ENCODE measurements at places on chromosomes 3 and 15.

DNA sequence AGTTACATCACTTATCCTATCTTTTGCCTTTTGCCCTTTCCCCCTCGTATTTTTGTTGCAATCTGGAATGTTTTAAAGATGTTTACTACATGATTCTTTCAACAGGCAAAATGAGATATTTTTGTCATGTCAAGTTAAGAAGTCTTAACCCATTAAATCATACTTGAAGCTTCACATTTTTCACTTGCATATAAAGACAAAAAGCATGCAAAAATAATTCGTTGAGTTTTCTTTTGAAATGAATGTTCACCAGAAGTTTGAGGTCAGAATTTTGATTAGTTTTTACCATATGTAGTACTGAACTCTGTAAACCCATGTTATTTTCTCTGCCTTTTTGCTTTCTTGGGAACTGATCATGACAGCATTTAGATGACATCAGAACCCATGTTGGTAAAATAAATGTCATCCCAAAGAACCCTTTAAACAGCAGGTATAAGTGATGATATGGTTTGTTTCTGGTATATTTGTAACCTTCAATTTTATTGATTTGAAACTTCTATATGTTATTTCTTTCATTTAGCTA, 188.5 kb downstream of the GHSR start:
- no peak for DNase-seq

DNA sequence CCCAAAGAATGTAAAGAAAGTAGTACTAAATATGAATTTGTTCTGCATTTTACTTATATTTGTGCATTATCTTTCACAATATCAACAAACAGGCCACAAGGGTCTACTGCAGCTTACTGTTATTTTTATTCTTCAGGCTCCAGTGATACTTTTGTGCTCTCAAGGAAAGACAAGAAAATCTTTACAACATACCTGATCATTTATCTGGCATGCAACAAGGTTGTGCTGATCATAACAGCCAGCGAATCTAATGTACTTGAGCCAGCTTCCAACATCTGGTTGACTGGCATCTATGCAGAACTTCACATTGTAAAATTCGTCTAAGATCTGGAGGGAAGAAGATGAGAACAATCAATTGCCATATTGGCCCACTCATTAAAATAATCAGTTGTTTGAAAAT, 520.0 kb downstream of the MECOM start:
- no peak for DNase-seq

DNA sequence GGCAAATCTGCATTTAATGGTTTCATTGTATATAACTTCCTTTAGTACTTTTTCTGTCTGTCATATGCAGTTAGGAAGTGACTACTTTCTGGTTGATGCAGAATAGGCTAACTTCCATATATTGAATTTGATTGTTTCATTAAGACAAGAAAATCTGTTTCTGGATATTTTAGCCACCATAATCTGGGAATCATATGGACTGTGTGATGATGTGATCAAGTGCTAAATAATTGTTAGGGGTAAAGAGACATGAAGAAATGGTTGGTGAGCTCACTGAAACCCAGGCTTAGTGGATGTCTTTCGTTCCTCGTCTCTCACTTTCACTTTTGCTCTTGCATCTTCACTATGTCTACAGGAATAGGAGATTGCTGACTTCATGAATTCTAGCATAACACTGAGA, 3.5 kb upstream of the MNS1 start:
- peak; percentile 9 for DNase-seq

DNA sequence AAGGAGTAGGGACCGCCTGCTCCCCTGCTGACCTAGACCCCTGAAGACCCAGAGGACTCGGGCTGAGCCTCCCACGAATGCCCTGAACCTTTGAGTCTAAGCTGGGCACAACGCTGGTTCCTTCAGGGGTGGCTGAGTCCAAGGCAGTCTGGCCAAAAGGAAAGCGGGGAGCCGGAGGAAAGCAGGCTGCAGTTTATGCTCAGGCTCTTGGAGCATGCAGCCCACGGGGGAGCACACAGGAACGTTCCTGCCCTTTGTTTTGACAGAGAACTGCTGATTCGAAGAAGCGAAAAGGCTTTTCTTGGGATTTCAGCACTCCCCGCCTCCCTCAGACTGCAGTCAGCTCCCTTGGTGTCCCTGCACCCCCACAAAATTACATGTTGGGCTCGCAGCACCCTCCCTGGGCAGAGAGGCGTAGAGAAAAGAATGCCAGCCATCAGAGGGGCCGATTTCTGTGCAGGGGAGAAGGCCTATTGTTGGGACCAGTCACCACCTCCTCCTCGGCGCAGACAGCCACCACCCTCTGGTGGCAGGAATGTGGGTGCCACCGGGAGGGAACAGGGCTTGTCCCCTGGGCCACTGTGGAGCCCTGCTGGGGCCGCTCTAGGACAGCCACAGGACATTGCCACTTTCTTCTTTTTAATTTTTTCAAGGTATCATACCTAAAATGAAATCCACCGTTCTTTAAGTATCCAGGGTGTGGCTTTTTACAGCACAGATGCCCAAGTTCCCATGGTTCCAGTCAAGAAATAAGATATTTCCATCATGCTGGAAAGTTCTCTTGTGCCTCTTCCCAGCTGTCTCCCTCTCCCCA, 72.2 kb downstream of the SMAD6 start:
- DNase-seq = peak; percentile 61

GRCh38 chr15:26729581-26729980, 43.3 kb downstream of the GABRB3 start:
- no peak for DNase-seq

DNA sequence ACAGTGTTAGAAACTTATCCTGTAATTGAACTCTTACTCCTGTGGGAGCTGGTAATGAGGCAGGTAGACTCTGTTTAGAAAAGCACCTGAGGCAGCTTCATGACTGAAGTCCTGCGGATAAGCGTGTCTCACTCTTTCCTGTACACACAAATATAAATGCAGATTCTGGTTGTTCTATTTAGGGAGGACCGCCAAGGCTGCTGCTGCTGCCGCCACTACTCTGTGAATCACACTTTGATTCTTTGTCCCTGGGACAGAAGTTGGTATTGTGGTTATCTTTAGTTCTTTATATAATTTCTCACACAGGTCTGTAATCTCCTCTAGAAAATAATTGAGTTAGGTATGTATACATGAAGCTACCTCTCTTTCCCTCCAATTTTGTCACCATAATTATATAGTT, 3.6 kb downstream of the LSAMP start:
- no peak for DNase-seq

GRCh38 chr3:37032961-37033360, 39.6 kb downstream of the MLH1 start:
- DNase-seq = no peak

DNA sequence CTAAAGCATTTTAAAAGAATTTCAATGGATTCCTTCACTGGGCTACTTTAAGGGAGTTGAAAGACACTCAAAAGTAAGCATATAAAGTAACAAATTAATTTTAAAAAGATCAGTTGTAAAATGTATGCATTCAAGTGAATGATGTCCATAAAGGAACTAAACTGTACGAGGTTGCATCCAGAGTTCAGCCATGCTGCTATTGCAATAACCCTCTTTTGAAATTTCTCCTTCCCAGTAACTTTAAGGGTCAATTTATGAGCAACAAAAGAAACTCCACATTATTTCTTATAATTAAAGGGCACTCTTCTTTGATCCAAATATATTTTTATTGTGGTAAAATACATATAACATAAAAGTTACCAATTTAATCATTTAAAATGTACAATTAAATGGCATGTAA, 22.9 kb downstream of the BTLA start:
- no peak for DNase-seq

DNA sequence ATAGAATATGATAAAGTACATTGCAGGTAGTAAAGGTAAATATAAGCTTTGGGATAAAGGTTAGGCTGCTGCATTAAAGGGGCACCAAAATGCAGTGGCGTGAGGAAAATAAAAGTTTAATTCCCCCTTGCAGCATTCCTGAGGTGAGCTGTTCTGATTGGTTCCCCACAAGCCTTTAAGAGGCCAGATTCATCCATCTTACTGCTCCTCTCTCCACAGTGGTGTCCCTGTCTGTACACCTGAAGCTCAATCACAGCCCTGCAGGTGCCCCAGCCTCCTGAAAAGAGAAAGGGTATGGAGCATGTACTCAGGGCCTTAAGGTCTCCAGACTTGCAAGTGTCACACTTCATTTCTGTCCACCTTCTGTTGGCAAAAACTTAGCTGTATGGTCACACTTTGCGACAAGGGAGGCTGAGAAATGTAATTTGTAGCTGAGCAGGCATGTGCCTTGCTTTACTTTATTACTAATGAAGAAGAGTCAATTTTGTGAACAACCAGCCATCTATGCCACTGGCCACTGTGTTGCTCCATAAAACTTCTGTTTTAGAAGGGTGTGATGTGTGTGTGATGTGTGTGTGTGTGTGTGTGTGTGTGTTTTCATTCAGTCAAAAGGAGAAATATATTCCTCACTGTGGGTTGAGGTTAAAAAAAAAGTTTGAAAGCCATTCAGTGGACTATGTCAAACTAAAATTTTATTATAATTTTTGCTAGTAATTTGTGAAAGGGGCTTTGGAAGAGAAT, 12.8 kb downstream of the LACTB start:
- DNase-seq = peak; percentile 5

- DNase-seq = no peak
Observed at GRCh38 chr15:92068121-92068520, 214.6 kb downstream of the SLCO3A1 start.

Measured in HCEC 1CT (cell line).